ENCODE measurements at places on chromosomes 3 and 15.
A peak's percentile ranks its signal among the peaks of the same experiment; 100 is the strongest.

DNA sequence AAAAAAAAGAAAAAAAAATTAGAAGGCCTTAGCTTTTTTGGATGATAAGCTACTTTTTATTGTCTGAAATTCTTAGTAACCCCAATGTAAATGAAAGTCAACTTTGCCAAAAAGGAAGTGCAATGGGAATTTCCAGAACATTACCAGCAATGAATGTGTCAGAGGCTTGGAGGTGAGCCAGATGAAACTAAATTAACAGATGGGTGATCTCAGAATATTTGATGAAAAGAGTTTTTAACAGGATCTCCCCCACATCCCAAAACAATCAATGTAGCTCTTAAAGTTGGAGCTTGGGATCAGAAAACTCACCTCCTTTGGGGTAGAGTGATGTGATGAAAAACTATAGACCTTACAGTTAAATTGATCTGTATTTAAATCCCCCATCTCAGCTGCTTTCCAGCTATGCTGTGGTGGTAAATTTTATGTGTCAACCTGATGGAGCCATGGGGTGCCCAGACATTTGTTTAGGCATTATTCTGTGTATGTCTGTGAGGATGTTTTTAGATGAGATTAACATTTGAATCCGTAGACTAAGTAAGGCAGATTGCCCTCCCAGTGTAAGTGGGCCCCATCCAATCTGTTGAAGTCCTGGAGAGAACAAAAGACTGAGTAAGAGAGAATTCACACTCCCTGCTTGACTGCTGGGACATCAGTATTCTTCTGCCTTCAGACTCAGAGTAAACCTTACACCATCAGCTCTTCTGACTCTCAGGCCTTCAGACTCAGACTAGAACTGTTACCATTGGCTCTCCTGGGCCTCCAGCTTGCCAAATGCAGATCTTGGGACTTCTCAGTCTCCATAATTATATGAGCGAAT, 84.3 kb upstream of the TNFSF10 start:
- DNase-seq = peak; percentile 15

GRCh38 chr3:61247191-61247590, 4.1 kb downstream of the FHIT start:
- no peak for DNase-seq

GRCh38 chr3:195746346-195746745, 25.6 kb downstream of the MUC20 start:
- no peak for DNase-seq

DNA sequence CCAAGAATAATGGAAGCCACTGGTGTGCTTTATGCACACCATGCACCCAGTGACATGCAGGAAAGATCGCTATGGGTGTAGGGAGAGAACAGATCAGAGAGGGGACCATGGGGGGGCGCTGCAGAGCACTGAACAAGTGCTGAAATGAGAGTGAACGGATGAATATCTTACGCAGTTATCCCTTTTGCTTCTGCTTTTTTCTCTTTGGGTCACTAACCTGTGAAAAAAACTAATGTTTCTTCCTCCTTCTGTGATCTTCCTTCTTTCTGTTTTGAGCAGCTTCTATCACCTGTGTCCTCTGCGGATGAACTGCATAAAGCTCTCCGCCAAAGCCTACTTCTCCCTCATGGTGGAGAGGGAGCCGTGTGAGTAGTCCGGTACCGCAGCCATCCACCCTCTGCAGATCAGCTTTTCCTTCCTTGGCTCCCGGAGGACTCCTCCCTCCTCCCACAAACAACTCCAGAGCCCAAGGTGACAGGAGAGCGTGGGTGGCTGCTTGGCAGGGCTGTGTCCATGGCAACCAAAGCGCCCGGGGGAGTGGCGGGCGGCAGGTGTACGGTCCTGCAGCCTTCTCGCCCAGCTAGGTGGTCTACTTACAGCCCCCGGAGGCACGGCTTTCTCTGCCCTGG, 106.2 kb downstream of the DGKG start:
- DNase-seq = no peak

- DNase-seq = no peak
Measured at GRCh38 chr3:127264292-127264691, 23.6 kb downstream of the PRR20G start.

GRCh38 chr15:57323299-57323805, 53.0 kb upstream of the CGNL1 start:
- peak; percentile 67 for DNase-seq

DNA sequence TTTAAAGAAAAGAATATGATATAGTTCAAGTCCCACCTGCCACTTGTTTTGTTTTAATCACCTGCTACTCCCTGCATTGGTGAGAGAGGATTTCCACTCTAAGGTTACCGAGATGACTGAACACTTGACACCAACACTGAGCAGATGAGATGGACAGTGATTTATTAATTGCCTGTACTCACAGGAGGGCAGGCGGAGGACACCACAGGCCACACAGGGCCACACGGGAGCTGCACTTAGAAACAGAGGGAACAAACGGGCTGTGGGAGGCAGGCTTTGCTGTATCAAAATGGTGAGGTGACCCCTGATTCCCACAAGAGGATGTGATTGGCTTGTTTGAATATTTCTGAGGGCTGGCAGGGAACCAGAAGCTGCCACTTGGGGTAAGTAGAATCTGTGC, 10.8 kb downstream of the MINAR1 start:
- peak; percentile 33 for DNase-seq

DNA sequence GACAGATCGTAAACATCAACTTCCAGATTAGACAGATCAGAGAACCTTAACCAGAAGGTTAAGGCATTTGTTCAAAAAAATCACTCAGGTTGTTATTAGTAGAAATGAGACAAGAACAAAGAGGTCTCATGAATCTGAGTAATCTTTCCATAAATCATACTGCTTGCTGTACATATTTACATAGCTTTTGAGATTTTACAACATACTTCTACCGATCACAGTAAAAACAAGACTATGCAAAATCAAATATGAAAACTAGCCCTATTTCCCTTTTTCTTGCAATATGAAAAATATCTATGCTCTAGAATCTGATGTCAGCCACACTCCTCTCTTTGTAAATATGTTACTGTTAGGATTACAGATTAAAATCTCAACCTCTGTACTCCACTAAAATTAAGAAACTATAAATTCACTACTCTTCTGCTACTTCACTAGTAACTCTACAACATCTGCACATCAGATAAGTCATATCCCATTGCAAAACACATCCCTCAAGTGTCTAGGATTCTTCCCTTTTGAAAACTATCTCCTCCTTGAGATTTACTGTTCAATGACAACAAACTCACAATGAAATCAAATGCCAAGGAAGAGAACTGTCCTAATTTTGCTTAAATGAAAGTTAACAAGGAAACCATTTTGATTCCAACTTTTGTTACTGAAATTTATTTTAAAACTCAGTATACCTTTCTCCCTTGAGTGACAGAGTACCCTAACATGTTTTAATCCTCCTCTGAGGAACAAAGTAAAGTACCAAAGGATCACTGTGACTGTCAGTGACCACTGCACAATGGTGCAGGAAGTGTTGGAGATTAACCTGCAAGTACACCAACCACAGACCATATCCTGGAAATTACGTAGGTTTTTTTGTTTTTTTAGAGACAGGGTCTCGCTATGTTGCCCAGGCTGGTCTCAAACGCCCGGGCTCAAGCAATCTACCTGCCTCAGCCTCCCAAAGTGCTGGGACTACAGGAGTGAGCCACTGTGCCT, 12.8 kb downstream of the DCUN1D1 start:
- DNase-seq = no peak

DNA sequence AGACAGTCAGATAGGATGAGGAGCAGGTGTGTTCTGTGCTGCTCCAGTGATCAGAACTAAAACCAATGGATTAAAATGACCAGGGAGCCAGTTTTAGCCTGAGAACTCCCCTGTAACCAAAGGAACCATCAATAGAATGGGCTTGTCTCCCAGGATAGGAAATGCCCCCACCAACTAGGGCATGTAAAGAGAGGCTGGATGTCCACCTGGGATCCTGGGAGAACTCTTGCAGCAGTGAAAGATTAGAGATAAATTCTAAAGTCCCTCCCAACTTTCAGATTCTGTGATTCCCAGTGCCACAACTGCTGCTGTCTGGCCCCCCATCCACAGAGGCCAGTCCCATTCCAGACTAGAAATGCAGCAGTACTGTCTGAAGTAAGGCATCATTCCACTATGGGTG, 33.8 kb downstream of the HDC start:
- no peak for DNase-seq

- DNase-seq = no peak
Measured at GRCh38 chr15:46892621-46893160, 824.6 kb upstream of the SEMA6D start.

DNA sequence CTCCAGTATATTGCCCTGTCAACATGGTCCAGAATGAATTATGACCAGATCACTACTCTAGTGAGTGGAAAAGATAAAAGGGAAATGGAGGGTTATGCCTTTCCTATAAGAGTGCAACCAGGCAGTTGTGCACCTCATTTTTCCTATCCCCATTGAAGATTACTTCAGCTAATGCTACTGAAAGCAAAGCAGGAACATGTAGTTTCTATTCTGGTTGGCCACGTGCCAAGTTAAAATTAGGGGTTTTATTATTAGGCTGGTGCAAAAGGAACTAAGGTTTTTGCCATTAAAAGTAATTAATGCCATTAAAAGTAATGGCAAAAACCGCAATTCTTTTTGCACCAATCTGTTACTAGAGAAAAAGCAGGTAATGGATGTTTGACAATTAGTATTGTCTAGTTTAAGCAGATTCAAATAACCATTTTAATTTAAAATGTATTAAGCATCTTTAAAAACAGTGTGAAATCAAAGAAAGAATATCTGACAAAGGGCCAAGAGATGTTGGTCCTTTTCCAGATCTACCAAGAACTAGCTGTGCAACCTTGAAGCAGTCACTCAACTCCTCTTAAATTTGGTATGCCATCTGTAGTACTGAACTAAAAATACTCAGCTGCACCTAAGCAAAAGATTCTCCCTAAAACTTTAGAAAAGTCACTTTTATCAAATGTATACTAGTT, 567.5 kb upstream of the CCDC54 start:
- no peak for DNase-seq

GRCh38 chr3:69102384-69102783, 17.6 kb downstream of the ARL6IP5 start:
- DNase-seq = no peak

DNA sequence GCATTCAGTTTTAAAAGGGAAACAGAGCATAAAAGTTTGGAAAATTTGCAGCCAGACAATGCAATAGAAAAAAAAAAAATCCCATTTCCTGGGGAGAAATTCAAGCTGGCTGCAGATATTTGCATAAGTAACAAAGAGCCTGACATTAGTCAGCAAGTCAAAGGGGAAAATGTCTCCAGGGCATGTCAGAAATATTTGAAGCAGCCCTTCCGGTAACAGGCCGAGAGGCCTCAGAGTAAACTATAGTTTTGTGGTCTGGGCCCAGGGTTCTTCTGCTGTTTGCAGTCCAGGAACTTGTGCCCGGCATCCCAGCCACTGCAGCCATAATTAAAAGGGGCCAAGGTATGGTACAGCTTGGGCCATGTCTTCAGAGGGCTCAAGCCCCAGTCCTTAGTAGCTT, 411.6 kb upstream of the BCHE start:
- DNase-seq = no peak

- DNase-seq = no peak
Measured at GRCh38 chr3:133988631-133989161, 41.0 kb downstream of the SLCO2A1 start.

DNA sequence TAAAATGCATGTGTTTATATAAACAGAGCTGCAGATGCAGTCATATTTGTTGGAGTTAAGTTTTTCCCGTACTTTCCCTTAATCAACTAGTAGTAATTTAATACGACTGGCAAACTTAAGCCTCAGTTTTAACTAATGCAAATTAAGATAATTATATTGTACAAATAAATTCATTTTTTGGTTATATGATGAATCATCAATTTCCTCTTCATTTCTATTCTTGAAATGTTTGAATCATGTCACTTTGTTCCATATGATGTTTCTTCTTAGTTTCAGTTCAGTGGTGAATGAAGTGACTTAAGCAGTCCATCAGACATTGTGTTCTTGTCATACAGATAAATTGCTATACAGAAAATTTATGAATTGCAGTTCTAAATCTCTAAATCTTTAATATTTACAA, 1361.2 kb upstream of the EPHA6 start:
- no peak for DNase-seq

DNA sequence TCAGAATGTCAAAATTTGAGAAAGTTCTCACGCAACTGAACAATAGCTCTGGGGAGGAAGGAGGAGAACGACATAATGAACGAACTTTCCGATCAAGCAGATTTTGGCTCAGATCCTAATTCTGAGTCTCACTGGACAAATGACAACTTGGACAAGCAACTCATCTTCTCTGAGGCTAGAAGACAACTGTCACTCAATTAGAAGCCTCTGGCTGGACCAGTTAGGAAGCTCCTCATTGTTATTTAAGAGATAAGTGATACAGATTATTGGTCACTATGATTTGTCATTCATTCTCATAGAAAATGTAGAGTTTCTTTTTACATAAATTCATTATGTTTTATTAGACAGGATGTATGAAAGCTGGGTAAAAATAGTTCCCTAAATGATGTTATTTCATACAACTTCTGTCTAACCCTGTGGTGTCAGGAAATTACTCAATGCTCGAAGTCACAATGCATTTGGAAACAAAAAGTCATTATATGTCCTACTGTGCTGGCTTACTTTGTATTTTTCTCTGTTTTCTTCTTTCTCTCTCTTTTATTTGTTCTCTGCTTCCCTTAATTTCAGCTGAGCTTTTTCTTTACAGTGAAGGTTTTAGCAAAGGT, 11.0 kb upstream of the C3orf49 start:
- DNase-seq = no peak

- DNase-seq = no peak
Measured at GRCh38 chr15:91478717-91479191, 374.8 kb upstream of the SLCO3A1 start.

- no peak for DNase-seq
Measured at GRCh38 chr15:40048211-40048792, 9.3 kb upstream of the SRP14 start.

- DNase-seq = no peak
Measured at GRCh38 chr3:9238721-9239295, 10.6 kb downstream of the SRGAP3 start.

DNA sequence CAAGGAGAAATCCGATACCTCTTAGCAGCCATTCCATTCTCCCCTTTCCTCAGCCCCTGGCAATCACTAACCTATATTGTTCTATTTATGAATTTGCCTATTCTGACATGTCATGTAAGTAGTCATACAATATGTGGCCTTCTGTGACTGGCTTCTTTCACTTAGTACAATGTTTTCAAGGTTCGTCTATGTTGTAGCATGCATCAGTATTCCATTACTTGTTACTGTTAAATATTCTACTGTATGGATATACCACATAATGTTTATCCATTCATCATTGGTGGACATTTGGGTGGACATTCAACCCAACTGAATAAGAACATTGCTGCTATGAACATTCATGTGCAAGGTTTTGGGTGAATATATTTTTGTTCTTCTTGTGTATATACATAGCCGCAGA, 23.4 kb downstream of the ADAMTS9 start:
- DNase-seq = no peak

GRCh38 chr3:160003520-160004128, 15.0 kb downstream of the IL12A start:
- DNase-seq = peak; percentile 22
